B cell (primary cell): ENCODE measurements at places on chromosomes 5 and 9.
A peak's percentile ranks its signal among the peaks of the same experiment; 100 is the strongest.

- DNase-seq, result peak; percentile 70
Observed at GRCh38 chr5:125412561-125413495, 666.4 kb upstream of the ZNF608 start.

DNA sequence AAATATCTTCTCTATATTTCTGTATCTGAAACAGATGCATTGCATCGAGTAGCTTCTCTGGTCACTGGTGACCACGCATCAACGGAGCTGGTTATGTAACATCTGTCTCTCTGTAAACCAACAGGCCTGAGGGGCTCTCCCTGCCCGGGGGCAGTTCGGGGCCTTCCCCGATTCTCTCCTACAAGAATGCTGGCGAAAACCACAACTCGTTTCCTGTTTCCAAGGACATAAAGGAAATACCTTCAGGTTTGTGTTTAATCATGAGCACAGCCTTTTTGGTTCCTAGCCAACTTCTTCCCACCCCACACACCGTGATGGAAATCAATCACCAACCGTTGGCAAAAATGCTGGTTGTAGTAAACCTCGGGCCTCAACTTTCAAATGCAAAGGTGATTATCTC lies 25.1 kb downstream of the GDNF start:
- DNase-seq, result no peak

DNA sequence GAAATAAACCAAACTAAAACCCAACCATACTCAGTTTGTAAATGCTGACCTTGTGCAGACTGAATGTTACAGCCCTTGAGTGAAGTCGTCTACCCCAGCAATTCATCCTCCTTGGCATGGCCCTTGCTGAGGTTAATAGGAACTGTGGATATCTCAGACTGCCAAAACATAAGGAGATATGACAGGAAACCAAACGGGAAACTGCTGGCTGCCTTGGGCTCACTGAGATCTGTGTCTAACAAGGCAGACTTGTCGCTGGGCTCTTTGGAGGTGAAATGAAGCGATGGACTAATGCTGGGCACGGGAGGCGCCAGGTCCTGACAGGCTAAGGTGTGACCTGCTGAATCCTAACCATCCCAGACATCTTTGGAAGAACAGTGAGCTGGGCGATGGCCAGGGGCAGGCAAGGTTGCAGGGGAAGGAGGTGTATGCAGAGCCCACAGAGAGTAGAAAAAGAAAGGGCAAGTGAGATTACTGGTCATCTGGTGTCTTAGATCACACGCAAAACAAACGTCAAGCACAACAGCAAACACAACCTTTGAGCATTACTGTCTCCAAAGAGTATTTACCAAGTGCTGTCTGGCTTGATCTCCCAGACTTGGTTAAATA lies 44.6 kb upstream of the ALDH1A1 start:
- DNase-seq, result no peak

DNA sequence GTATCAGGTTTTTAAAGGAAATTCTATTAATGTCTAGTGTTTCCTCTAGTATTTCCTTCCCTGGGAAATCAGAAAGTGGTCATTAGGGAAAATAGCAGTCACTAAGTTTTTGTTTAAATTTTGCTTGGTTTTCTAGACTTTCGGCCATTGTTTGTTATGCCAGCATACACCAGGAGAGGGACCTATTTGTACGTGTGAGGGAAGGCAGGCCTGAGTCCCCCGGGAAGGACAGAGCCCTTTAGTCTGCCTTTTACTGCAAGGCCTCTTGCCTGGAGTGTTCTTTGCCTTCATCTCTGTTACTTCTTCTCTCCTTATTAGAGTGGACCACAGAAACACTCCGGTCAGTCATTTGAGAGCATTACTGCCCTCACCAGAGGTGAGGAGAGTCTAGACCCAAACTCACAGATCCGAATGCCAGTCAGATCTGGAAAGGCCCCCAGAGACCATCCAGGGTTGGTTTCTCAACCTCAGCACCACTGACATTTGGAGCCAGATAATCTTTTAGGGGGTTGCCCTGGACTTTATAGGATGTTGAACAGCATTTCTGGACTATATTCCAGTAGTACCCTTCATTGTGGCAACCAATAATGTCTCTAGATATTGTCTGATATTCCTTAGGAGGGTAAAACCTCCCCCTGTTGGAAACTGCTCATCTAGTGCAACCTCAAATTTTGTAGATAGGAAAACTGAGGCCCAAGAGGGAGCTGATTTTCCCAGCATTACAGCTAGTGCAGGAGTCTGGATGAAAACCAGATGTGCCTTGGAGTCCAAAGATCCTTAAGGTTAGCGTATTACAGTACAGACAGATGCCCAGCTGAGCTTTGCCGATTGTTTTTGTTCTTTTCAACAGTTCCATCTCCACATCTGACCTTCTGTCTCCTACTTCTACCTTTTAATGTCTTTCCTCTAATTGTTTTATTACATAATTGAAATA lies 93.0 kb upstream of the NIPAL4 start:
- peak; percentile 26 for DNase-seq

DNA sequence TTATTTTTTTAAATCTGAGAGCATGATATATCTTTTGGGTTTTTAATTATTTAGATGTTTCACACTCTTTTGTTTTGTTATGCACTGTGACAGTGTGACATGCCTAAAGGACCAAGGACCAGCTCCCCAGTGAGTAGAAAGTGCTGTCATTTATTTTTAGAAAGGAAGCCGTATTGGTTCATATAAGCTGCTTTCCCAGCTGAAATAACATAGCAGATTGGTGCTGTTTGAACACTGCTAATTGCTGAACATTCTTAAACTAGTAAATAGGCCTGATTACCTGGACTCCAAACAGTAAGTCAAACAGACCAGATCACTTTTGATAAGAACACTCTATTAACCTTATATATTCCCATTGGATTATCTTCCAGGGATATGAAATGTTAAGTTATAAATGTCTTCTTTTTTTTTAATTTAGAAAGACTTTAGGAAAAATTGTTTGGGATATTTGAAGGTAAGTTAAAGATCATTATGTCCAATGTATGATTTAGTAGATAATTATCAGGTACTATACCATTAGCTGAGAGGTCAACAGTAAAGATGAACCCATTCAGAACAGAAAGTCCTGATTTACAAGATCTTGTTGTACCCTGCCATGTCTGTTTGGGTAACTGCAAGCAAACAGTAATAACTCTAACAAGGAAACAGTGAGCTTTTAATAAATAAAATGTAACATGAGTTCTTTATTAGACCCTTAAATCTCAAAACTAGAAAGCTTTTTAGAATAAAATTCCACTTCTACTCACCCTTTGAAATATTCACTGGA lies 27.8 kb upstream of the ELL2 start:
- DNase-seq, result no peak

GRCh38 chr9:132572921-132573320 lies 9.5 kb upstream of the BARHL1 start:
- DNase-seq, result no peak

DNA sequence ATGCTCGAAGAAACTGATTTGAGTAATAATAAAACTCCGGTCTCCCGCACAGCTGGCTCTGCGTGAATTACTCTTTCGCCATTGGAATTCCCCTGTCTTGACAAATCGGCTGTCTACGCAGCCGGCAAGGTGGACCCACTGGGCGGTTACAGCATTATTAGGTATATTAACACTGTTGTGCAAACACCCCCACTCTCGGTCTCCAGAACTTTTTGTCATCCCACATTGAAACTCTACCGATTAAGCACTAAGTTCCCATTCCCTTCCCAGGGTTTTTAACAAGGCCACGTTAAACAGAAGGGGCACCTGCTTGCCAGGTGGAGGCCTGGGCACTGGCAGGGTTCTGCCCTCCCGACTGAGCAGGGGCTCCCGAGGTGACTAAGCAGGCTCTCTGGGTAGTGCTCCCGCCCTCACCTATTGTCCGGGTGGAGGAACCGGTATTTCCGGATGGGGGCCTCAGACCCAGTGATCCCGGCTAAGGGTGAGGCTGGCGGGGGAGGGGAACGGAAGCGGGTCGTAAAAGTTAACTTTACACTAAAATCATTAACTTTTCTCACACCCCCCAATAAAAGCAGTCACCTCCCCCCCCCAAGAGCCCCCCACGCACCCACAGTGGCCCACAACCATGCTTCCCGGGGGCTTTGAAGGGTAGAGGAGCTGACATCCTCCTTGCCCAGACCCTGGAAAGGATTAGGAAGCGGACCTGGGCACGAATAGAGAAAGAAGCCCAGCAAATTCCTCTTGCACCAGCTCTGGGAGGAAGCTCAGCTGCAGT lies 53.5 kb upstream of the TJP2 start:
- DNase-seq, result peak; percentile 9

GRCh38 chr5:119290161-119290569 lies 65.7 kb upstream of the TNFAIP8 start:
- DNase-seq, result peak; percentile 78

DNA sequence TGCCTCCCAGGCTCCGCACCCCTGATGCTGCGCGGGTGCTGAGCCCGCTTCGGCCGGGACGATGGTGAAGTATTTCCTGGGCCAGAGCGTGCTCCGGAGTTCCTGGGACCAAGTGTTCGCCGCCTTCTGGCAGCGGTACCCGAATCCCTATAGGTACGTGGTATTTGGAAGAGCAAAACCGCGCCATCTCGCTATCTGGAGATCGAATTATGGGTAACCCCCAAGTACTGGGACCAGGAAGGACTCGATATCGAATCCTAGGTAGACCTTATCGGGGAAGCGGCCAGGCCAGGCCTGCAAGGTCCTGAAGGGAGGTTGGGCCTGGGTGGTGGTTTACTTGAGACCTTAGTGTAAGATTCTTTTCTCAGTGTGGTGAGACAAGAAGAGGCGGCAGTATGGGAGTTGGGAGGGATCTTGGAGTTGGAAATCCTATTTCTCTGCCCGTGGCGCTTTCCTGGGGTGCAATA lies 359 bp downstream of the PRELID1 start:
- DNase-seq, result no peak

DNA sequence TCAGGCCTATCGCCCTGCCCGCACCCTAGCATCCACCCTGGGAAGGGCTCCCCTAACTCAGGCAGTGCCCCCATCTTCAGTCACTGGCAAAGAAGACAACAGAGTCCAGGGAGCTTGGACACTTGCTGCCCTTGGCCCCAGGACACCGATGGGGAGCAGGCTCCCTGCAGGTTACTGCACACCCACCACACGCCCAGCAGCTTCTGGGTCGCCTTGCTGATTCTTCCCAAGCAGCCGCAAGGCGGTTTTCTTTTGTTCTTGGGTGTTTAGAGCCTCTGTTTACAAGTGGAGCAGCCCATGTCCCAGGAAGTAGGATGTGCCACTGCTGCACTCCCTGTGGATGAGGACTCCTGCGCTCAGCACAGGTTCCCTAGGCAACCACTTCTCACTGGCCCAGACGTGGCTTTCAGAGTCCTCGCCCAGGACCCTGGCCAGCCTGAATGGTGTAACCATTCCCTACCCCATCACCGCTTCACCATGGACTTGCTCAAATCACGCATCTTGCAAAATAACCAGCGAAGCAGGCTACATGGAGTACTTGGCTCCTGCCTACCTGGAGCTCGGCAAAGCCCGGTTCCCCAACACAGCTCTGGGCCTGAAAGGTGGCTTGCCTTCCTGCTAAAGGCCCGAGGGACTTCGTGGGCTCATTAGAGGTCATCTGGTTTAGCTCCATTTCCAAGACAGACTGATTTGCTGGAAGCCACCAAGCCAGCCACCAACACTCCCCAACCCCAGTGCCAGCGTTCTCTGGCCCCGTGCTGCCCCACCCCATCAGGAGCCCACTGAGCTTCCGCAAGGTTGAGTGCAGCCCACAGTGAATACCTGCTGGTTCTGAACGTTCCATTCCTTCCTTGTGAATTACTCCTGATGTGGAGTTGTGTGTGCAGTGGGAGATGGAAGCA lies 60.0 kb downstream of the PSMB7 start:
- DNase-seq, result no peak

DNA sequence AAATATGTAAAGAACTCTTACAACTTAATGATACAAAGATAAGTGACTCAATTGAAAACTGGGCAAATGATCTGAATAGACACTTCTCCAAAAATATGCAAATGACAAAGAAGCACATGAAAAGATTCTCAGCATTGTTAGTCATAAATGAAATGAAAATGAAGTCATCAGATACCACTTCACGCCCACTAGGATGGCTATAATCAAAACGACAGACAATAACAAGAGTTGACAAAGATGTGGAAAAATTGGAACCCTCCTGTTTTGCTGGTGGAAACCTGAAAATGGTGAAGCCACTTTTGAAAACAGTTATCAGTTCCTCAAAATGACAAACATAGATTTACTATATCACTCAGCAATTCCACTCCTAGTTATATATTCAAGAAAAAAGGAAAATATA lies 7.9 kb upstream of the SYK start:
- DNase-seq, result peak; percentile 61

GRCh38 chr9:77763566-77763965 lies 115.4 kb upstream of the GNA14 start:
- DNase-seq, result no peak

DNA sequence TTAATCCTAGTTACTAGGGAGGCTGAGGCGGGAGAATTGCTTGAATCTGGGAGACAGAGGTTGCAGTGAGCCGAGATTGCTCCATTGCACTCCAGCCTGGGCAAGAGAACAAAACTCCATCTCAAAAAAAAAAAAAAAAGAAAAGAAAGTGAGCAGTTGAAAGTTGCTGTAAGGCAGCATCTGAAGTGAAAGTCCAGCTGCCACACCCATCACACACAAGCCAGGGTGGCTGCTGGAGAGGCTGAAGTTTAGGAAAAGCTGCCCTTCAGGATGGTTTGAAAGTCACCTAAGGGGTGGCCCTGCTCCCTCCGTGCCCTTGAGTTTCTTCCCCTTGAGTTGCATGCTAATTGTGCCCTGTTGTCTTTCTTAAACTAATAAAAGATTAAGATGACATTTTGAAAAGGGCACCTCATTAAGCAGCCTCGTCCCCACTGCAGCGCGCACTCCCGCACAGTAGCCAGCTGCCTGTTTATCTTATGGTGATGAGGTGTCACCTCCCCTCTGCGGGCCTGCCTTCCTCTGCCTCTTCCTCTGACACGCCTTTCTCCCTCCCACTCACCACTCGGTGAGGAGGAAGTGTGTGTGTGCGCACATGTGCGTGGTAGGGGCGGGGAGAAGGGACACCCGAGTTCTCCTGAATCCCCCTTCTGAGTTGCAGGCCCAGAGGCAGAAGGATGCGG lies 104.2 kb upstream of the PANK3 start:
- DNase-seq, result no peak

- no peak for DNase-seq
Observed at GRCh38 chr5:54091307-54092130, 218.9 kb downstream of the ARL15 start.

- DNase-seq, result no peak
Observed at GRCh38 chr9:118170032-118170955, 466.1 kb downstream of the TLR4 start.

DNA sequence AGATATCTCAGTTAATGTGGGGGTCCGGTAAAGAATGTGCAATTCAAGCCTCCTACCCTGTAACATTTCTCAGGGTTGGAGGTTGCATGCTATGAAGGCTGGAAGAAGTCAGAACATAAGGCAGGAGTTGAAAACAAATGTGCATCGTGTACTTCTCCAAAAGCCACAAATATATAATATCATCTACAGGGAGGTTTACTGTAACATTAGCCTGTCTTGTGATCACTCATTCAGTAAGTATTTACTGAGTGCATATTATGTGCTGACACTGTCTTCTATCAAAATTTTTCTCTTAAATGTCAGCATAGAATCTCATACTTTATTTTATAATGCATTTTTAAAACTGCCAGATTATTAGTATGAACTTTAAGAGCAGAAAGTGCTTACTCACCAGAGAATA lies 105.6 kb upstream of the ZNF366 start:
- no peak for DNase-seq
